ENCODE measurements at places on chromosomes 7 and 10.

GRCh38 chr7:123635551-123636359 lies 19.9 kb upstream of the LMOD2 start:
- DNase-seq, result no peak

GRCh38 chr10:133306941-133307379 lies 1.7 kb downstream of the TUBGCP2 start:
- no peak for DNase-seq

DNA sequence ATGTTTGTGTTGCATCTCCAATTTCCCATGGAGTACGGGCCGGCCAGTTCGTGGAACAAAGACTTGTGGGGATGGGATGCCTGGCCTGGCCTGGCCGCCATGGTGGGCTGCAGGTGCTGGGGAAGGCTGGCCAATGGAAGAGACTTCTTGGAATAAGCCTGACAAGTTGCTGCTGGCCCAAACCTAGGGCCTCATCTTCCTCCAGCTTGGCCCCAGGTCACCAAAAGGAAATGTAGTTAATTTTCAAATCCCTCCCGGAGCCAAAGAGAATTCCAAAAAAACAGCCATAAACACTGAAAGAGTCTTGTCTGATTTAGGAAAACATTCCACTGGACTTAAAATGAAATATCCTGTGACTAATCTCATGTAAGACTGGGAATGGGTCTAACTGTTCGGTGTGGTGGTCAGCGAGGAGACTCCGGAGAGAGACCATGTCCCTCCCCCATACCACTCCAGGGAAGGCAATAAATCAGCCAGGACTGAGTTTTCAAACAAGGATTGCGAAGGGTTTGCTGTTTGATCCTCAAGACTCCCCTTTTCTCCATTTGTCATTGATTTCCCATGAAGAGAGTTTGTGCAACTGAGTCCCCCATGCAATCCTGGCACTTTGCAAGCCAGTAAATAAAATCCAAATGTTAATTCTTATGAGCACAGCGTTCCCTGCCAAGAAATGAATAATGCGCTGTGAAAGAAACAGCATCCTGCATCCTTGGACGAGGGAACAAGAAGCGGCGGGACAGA lies 128.7 kb upstream of the HABP2 start:
- no peak for DNase-seq

- DNase-seq, result no peak
These were observed 919 bp downstream of the MAFK start for GRCh38 chr7:1531263-1531978.

GRCh38 chr7:33965183-33965744 lies 59.9 kb downstream of the BMPER start:
- DNase-seq, result no peak

DNA sequence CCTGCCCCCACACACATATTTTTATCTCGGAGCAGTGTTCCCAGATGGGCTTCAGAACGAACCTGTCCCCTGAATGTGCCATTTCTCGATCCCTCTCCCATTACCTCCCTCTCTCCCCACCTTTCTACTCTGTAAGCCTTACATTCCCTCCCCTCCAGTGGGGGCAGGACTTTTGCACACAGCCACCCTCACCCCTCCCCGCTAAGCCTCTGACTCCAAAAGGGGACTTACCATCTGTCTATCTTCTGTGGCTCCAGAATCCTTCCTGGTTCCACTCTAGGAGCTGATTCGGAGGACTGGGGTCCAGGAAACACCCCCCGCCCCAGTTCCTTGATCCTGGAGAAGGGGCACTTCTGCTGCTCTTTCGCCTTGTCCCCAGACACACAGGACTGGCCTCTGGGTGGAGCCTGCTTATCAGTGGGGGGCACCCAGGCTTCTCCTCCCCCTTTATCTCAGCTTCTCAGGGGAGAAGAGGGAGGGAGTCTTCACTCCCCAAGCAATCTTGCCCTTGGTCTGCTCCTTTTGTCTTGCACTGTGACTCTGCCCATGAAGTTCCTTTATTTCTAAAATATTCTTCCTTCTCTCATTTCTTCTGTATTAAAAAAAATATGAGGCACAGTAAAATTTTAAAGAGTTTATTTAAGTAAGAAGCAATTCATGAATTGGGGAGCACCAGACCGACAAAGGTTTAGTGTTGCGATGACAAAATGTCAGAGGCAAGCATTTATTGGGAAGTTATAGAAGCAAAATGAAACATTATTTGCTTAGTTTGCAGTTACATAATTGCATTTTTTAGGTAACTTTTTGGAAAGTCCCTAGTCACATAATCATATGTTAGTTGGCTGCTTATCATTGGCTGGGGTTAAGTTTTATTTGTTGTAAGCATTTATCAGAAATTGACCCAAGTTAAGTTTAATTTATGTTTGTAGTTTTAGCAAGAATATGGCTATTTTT lies at the start of gene KEL:
Gene KEL, minus strand, starts transcription at position 391 of the 954 bp plus-strand sequence. Its CDS starts 157 bp downstream, at position 234.
- DNase-seq, result no peak

DNA sequence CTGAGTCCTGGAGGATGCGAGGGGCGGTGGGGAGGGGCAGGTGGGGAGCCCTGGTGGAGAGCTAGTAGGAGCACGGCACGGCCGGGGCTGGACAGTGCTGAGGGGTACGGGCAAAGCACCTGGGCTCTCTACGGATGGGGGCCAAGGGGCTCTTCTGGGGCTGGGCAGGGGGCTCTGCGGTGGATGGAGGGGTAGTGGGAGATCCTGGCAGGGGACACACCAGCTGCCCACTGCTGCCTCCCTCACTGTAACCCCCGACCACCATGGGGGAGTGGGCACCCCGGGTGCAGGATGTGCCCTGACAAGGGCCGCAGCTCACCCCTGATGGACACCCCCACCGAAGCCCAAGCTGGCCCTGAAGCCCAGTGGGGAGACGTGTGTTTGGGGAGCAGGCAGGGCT lies 203.3 kb downstream of the ELFN1 start:
- no peak for DNase-seq

DNA sequence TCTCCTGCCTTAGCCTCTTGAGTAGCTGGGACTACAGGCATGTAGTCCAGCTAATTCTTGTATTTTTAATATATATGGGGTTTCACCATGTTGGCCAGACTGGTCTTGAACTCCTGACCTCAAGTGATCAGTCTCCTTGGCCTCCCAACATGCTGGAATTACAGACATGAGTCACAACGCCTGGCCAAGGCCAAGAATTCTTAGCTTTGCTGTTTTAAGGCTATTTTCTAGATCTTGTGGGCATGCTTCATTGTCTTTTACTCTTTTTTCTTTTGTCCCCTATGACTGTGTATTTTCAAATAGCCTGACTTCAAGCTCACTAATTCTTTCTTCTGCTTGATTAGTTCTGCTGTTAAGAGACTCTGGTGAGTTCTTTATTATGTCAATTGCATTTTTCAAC lies 56.4 kb upstream of the TAS2R16 start:
- DNase-seq, result no peak

- no peak for DNase-seq
These were observed 81.0 kb downstream of the SNX10 start for GRCh38 chr7:26372704-26373103.

- DNase-seq, result no peak
These were observed 16.0 kb downstream of the NRAP start for GRCh38 chr10:113647812-113648211.

DNA sequence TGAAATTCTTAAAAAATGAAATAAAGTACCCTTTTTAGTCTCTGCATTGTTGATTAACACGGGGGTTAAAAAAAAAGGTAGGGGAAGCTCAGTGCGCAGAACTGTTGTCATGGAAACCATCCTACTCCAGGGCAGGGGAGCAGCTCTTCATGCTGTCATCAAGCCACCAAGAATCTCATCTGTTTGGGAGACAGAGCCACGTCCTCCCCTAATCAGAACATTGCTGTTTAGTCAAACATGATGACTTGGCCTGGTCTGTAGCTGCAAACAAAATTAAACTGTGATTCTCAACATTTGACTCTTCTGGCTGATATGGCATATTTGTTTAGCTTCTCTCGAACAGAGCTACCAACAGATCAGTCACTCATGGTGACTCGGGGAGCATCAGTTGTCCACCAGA lies 254.4 kb upstream of the KLF14 start:
- no peak for DNase-seq

DNA sequence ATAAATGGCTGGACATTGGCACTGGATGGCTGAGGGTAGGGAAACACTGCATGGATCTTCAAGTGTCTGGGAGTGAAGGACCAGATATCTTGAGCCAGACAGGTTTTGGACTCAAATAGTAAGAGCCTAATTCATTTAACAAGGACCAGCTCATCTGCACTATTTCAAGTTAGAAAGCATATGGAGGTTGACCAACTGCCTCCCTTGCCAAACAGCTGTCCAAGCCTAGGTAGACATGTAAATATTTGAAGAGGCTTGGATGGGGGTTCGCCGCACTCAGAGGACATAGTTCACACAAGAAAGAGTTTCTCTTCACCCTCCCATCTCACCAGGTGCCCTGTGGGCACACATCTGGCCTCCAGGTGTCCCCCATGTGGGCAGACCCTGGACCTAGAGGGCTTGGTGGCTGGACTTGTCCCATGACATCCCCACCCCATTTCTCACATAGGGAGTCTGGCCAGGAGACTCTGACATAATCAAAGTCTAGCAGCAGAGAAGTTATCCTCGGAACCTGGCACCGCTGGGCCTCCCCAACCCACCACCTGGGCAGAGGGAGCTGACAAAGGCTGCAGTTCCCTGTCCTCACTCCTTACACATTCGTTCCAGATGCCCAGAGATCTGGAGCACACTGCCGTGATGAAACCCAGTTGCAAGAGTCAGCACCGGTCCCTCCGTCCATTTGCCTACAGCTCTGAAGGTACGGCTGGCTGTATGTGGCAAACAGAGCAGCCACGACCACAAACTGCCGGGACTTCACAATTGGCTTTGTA lies 116.9 kb upstream of the GDF10 start:
- no peak for DNase-seq

DNA sequence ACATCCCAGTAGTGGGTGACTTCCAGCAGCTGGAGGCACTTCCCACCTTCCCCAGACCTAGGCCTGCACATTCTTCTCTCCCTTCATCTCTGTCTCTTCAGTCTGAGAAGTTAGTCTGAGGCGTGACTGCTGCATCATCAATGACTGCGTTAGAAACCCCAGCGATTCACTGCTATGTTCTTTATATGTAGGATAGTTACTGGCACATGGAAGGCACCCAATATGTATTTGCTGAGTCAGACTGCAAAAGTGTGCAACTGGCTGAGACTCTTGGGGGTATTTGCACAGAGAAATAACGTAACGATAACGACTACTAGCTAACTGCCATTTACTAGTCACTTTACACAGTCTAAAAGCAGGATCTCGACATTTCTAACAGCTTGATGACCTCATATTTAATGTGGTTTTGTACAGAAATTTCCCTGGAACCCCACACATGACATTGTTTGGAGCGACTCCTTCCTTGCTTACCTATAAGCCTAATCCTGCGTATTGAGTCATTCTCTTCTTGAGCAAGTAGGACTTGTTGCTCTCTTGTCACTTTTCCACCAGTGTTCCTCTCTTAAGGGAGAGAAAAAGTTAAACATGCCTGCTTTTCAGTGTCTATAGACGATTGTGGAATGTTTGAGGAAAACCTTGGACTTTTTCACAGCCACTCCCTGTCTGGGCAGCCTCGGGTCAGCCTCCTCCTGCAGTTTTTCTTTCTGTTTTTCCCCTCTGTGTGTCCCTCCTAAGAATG lies 45.5 kb downstream of the THNSL1 start:
- no peak for DNase-seq

DNA sequence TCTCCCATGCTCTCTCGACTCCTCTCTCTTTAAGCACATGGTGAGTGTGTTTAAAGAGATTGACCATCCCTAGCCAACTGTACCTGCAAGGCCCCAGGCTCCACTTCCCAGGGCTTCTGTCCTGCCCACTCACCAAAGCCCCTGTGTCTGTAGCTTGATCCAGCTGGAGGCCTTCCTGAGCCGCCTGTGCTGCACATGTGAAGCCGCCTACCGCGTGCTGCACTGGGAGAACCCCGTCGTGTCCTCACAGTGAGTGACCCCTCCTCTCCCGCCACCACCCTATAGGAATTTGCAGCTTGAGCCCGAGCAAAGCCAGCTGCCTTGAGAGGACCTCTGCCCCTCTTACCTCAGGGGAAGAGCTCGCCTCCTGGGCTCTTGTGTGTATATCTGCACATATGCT lies 11.2 kb downstream of the ZFYVE27 start:
- no peak for DNase-seq

GRCh38 chr7:99825452-99825851 lies 2.4 kb upstream of the CYP3A43 start:
- no peak for DNase-seq

GRCh38 chr7:124318721-124319450 lies 286.0 kb upstream of the TMEM229A start:
- no peak for DNase-seq

- no peak for DNase-seq
These were observed 82.0 kb downstream of the VWC2 start for GRCh38 chr7:49855281-49855980.

DNA sequence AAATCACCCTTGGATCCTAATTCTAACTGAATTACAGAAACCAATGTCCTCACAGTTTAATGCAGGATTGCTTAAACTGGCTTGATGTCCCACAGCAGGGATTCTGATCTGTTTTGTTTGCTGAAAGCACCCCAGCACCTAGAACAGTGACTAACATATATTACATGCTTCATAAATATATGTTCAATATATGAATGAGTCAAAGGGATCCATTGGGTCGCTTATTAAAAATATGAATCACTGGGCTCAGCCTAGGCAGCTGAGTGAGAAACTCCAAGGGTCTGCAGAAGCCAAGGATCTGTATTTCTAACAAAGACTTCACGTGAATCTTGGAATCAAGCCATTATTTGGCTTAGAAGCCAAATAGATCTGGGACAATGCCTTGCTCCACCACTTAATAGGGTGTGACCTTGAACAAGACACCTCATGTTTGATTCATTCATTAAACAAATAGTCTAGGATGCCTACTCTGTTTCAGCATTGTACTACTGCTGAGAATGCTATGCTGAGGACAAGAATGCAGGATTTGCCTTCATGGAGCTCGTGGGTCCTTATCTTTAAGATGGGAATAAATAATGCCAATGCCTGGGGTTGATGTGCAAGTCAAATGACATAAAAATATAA lies 103.4 kb upstream of the DLX6 start:
- DNase-seq, result no peak

DNA sequence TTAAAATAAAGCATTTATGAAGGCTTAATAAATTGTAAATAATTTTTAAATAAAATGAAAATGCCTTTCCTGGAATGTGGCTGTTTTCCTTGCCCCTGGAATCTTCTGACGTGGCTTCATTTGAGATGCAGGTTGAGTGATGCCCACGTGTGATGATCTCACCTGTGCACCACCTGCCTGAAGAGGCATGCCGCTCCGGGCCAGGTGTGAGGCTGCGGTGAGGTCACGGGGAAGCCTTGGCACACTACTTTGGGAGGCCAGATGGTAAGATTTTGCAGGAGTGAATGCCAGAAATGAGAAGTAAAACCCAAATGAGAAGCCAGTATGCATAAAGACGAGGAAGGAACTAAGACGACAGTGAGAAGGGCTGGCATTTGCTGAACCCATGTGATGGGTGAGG lies 36.2 kb downstream of the GOT1 start:
- DNase-seq, result no peak

DNA sequence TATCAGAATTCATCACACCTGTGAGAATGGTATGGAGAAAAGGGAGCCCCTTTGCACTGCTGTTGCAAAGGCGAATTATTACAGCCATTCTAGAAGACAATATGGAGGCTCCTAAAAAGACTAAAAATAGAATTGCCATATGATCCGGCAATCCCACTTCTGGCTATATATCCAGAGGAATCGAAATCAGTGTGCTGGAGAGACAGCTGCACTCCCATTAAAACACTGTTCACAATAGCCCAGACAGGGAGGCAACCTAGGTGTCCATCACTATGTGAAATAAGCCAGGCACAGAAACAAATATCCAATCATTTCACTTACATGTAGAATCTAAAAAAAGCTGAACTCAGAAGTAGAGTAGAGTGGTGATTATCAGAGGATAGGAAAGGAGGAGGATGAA lies 26.0 kb upstream of the GJD4 start:
- no peak for DNase-seq

Data from activated CD8-positive, alpha-beta memory T cell treated with anti-CD3 and anti-CD28 coated beads for 48 hours (primary cell).